ENCODE measurements at places on chromosomes 6 and 20.

DNA sequence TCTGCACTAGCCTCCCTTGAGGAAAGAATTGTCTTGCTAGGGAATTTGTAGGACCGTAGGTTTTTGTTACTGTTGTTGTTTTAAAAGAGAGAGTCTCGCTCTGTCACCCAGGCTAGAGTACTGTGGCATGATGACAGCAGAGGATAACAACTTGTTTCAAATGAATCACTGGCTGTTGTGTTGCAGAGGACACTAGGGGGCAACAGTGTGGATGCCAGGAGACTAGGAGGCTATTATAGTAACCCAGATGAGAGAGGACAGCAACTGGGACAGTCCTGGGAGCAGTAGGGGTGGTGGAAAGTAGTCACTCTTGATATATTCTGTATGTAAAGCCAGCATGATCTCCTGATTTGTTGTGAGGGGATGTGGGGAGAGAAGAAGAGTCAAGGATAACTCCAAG is 41.8 kb upstream of the LAMA4 start:
- no peak for DNase-seq
- H3K27me3 ChIP-seq, result peaks cover 5% of the 10 kb centered on the region
- no peaks in the 10 kb centered on the region for H3K4me1 ChIP-seq
- no peaks in the 10 kb centered on the region for H3K36me3 ChIP-seq
- H3K4me3 ChIP-seq, result no peak overlapping the region

DNA sequence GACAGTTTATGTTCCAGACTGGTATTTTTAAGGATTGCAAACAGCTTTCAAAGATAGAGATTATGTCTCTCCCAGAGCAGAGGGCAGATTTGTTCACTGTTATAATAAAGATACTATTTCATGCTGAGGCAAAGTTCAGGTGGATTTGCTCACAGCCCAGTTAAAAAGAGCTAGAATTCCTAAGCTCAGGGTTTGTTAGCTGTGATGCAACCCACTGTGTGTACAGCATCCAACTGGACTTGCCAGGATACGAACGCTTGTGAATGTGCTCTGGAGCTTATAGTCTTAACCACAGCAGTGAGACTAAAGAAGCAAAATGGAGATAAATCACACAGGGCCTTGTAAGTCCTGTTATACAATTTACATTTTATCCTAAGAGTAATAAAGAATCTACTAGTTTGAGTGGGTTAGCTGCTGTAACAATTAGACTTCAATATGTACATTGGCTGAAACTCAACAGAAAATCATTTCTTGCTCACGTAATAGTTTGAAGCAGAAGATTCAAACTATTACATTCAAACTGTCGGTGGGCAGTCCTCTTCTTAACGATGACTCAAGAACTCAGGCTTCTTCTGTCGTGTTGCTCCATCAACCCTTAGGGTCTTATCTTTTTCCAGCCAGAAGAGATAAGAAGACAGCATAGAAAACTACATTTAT is 204.0 kb upstream of the PLN start:
- H3K36me3 ChIP-seq, result no peaks in the 10 kb centered on the region
- no peaks in the 10 kb centered on the region for H3K4me1 ChIP-seq
- H3K27me3 ChIP-seq, result peaks cover 5% of the 10 kb centered on the region

- no peak overlapping the region for H3K27ac ChIP-seq
- no peak overlapping the region for H3K4me3 ChIP-seq
- peaks cover 14% of the 10 kb centered on the region for H3K27me3 ChIP-seq
- DNase-seq, result no peak
- H3K36me3 ChIP-seq, result peaks cover 1% of the 10 kb centered on the region
- H3K4me1 ChIP-seq, result peaks cover 3% of the 10 kb centered on the region
These were observed 10.7 kb upstream of the EDN1 start for GRCh38 chr6:12279322-12280091.

GRCh38 chr6:129317931-129318820 is 391.8 kb downstream of the ARHGAP18 start:
- H3K36me3 ChIP-seq, result no peaks in the 10 kb centered on the region
- no peaks in the 10 kb centered on the region for H3K4me1 ChIP-seq
- H3K27ac ChIP-seq, result no peak overlapping the region
- H3K27me3 ChIP-seq, result peaks cover 2% of the 10 kb centered on the region

- H3K36me3 ChIP-seq, result peaks cover 12% of the 10 kb centered on the region
- no peak overlapping the region for H3K4me3 ChIP-seq
- H3K27me3 ChIP-seq, result no peaks in the 10 kb centered on the region
- DNase-seq, result no peak
These were observed 25.8 kb downstream of the ANKRD6 start for GRCh38 chr6:89458704-89459103.

DNA sequence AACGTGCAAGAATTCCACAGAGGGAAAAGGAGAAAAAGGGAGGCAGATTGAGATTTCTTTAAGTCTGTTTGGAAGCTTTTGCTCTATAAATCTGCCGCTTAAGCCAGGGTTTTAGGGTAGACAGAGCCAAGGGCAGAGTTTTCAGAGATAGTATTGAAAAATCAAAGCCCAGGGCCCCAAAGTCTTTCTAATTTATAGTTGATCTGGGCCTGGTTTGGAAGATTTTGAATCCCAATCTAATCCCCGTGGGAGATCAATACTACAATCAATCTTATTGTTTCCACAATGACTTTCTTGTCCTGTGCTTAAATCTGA is 3.3 kb downstream of the BMP2 start:
- no peak overlapping the region for H3K4me3 ChIP-seq
- H3K27me3 ChIP-seq, result peaks cover 11% of the 10 kb centered on the region
- no peaks in the 10 kb centered on the region for H3K36me3 ChIP-seq
- H3K27ac ChIP-seq, result no peak overlapping the region
- H3K4me1 ChIP-seq, result peaks cover 4% of the 10 kb centered on the region

DNA sequence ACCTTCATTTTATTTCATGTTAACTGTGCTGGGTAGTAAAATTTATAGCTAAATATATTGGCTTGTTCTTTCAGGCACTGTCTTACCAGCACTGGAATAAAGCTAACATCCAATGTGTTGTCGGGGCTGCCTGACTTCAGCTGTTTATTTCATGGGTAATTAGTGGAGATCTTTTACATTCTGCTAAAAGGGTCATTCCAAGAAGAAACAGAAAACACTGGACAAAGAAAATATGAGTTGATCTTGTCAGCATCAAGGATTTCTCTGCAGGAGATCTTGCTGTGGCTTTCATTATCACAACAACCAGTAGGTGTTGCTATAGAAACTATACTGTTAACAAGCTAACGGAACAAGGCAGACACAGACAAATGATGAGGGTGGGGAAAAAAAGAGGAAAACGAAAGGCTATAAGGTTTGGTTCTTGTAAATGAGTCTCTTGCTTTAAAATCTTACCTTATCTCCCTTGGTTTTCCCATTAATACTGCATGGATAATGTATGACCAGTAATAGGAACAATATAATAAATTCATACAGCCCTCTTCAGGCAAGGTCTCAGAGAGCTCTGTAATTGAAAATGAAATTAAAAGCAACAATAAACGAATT is 206.8 kb downstream of the SIM1 start:
- no peaks in the 10 kb centered on the region for H3K27me3 ChIP-seq
- no peak overlapping the region for H3K27ac ChIP-seq
- peak overlapping the region; percentile 72 for H3K4me3 ChIP-seq
- DNase-seq, result no peak
- no peaks in the 10 kb centered on the region for H3K36me3 ChIP-seq

GRCh38 chr6:92047860-92048259 is 1371.5 kb downstream of the EPHA7 start:
- H3K27ac ChIP-seq, result no peak overlapping the region
- no peaks in the 10 kb centered on the region for H3K27me3 ChIP-seq
- H3K4me1 ChIP-seq, result no peaks in the 10 kb centered on the region
- no peak for DNase-seq
- no peak overlapping the region for H3K4me3 ChIP-seq
- H3K36me3 ChIP-seq, result no peaks in the 10 kb centered on the region

DNA sequence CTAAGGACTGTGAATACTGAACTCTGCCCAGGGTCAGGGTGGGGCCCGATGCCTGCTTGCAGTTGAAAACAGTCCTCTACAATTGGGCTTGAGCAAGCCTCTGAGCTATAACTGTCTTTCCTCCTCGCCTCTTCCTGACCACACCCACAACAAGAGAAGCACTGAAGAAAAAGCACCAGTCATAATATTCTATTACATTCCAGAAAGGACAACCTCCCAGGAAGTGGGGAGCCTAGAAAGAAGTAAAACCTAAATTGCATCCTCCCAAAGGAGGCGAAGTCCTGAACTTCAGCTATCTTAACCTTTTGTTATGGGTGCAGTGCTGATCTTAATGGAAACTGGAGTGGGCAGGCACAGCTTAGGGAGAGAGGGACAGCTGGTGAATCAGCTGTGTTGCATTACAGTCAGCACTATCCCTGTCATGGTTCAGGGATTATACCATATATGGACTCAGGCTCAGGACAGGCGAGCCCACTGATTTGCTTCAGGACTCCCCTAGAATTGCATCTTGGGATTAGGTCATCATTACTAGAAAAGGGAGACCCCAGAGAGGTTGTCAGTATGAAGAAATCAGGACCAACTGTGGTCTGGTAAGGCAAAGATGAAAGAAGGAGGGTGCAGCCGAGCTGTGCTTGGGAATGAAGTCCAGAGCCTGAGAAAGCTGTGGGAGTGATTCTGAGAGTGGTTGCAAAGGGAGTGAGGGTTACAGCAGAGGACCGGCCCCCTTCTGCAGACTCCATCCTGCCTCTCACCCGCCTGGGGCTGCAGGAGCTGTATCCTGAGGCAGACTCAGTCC is 18.3 kb upstream of the TRAM2 start:
- H3K4me1 ChIP-seq, result peaks cover 26% of the 10 kb centered on the region
- peak overlapping the region; percentile 40 for H3K4me3 ChIP-seq
- peak overlapping the region; percentile 73 for H3K27ac ChIP-seq
- no peaks in the 10 kb centered on the region for H3K27me3 ChIP-seq

DNA sequence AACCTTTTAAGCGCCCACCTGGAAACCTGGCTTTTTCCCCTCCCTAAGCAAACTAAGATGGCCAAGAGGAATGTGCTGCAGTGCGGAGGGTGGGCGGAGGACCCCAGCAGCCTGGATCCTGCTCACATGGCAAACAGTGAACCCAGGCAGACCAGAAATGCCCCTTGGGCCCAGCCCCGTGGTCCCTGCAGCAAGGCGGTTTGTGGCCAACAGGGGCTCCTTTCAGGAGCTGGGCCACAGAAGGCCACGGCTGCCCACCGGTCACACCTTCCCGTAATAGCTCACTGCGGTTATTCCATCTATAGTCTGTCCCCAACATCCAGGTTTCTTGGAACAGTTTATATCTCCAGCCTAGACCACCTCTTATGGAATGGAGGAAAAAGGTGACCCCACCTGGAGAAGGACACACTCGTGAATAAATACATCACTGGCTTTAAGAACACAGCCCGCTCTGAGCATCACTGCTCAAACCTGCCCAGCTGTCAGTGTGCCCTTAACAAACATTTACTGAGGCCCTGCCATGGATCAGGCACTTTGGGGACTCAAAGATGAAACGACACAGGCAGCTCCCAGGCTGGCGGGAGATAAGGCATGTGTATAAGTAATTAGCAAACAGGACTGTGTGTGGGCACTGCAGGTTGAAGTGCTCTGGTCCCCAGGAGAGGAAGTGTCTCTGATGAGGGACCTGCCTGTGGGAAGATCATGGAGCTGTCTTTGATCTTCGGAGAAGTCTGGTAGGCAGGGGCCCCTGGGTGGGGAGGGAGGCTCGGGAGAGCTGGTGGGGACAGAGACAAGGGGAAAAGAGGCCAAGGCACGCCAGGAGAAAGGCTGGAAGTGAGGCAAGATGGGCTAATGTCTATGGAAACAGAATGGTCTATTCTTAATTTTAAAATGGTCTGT is 3.2 kb upstream of the TUBB1 start:
- no peaks in the 10 kb centered on the region for H3K27me3 ChIP-seq
- peak overlapping the region; percentile 62 for H3K27ac ChIP-seq
- peaks cover 32% of the 10 kb centered on the region for H3K4me1 ChIP-seq
- H3K36me3 ChIP-seq, result no peaks in the 10 kb centered on the region
- DNase-seq, result no peak

DNA sequence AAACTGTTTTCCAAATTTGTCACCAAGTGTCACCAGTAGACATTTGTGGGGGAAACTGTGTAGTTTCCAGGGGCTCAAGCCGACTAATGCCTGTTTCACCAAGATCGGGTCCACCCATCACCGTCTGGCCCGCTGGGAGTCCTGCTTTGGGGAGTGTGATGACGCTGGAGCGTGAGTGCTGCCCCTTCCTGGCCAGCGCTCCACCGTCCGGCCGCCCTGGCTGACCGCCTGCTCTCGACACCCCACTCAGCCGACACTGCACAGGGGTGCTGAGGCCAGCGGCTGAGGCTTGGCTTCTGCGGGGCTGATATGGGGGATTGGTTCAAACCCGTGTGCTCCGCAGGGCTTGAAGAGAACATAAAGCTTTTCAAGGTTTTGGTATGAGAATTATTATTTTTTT is 160.1 kb downstream of the SMOC2 start:
- H3K4me1 ChIP-seq, result peaks cover 9% of the 10 kb centered on the region
- H3K4me3 ChIP-seq, result no peak overlapping the region
- H3K27ac ChIP-seq, result no peak overlapping the region

DNA sequence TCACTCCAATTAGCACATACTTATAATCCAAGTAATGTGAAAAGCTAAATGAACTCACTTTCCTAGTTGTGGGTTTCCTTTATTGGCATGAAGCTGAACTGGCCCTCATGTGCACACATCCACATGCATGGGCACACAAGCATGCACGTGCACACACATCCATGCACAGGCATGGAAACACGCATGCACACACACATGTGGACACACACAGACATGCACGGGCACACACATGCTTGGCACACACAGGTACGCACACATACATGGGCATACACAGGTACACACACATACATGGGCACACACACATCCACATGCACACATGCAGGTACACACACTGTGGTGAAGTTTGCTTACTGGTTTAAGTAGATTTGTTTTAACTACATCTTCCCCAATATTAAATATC is 23.8 kb downstream of the SYNDIG1 start:
- H3K4me1 ChIP-seq, result peaks cover 5% of the 10 kb centered on the region
- H3K27ac ChIP-seq, result no peak overlapping the region
- no peaks in the 10 kb centered on the region for H3K36me3 ChIP-seq
- H3K4me3 ChIP-seq, result no peak overlapping the region

- no peaks in the 10 kb centered on the region for H3K4me1 ChIP-seq
- H3K36me3 ChIP-seq, result no peaks in the 10 kb centered on the region
- no peak overlapping the region for H3K4me3 ChIP-seq
- H3K27me3 ChIP-seq, result peaks cover 4% of the 10 kb centered on the region
These were observed 3.9 kb upstream of the GCM1 start for GRCh38 chr6:53152576-53152975.

DNA sequence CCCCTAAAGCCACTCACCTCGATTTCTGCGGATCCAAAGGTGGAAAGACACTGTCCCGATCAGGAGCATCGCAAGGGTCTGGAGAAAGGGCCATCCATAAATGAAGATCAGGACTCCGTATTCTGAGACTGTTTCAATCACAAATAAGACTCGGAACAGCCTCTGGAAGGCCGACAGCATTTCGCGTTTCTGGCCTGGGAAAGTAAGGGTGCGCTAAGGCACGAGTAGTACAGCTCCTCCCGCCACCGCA is 44.6 kb downstream of the DPPA5 start:
- peak overlapping the region; percentile 92 for H3K27ac ChIP-seq
- H3K36me3 ChIP-seq, result no peaks in the 10 kb centered on the region

GRCh38 chr20:44959638-44960102 is 527 bp downstream of the TOMM34 start:
- H3K27ac ChIP-seq, result peak overlapping the region; percentile 73
- H3K27me3 ChIP-seq, result no peaks in the 10 kb centered on the region
- H3K4me1 ChIP-seq, result peaks cover 44% of the 10 kb centered on the region
- DNase-seq, result no peak
- peak overlapping the region; percentile 96 for H3K4me3 ChIP-seq

GRCh38 chr6:32483968-32484613 is 44.4 kb downstream of the HLA-DRA start:
- peaks cover 10% of the 10 kb centered on the region for H3K4me1 ChIP-seq
- DNase-seq, result no peak
- no peak overlapping the region for H3K27ac ChIP-seq

Data from memory B cell (primary cell).